ENCODE measurements at places on chromosomes 16 and 17.

DNA sequence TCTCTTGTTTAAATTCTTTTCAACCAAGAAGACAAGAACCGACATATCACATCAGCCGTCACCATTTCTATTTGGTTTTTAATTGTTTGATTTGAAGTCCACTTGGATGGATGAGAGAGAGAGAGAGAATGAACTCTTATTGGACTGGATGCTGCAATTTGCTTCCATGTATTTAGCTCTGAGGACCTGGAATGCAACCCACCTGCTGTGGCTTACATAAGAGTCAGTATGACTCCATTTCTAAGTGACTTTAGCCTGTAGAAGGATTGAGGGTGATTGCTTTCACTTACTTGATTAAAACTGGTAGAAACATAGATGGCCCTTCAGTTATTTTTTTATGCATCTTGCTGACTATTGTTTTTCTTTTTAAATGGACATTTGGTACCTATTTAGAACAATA, 296.1 kb downstream of the CNTNAP4 start:
- no peak for DNase-seq

DNA sequence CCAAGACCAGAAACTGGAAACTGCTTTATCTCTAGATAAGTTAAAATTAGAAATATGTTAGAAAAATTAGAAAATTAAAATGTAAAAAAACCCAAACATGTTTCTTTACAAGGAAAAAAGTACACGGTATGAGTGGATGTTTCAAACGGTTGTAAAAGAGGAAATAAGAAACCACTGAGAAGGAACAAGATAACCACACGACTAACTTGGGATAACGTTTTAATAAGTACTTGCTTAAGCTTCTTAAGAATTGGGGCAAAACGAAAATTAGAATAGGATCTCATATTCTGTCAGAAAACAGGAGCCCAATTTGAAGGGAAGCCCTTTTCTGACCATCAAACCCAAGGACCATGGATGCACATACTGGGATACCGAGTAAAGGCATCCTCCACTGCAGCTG, 31.0 kb downstream of the MBTPS1 start:
- DNase-seq: no peak

DNA sequence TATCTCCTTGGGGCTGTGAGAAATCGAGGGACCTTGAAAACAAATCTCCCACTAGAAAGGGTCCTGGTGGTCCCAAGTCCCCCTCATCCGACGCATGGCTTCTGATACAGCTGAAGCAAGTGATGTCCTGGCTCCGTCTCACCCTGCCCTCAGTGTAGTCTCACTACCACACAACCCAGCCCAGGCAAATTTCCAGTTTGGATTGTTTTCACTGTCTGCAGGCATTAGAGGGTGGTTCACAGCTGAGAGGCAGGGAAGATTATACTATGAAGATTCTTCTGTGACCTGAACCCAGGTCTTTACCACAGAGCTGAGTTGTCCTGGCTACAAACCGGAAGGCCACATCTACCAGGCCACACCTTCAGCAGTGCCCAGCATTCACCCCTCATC, 17.7 kb downstream of the ZNHIT3 start:
- no peak for DNase-seq

- DNase-seq: no peak
Observed at GRCh38 chr17:62696726-62697490, 69.4 kb downstream of the MRC2 start.

GRCh38 chr17:33642002-33642401, 348.9 kb upstream of the ASIC2 start:
- no peak for DNase-seq

DNA sequence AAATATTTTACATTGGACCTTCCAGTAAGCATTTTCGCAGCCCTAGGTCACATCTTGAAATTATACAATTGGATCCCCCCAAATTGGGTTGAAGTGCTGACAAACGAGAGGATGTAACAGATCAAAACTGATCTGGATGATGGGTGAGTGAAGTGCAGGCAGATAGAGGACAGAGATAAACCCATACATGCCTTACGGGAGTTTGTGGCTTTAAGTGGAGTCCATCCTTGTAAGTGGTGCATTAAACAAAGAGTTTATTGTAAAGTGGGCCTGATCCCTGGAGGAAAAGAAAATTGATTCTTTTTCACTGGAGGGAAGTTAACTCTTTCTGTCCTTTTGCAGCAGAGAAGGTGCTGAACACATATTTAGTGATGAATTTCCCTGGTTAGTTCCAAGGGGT, 39.0 kb upstream of the KCNJ2 start:
- DNase-seq: no peak

GRCh38 chr16:30623536-30624283, 13.5 kb upstream of the ZNF689 start:
- no peak for DNase-seq

GRCh38 chr16:14445937-14446715, 183.9 kb downstream of the PARN start:
- no peak for DNase-seq

- no peak for DNase-seq
Observed at GRCh38 chr16:64253096-64253495, 868.8 kb downstream of the CDH11 start.

- DNase-seq: no peak
Observed at GRCh38 chr16:65672960-65673359, 551.1 kb upstream of the CDH11 start.

GRCh38 chr17:65169691-65170090, 32.5 kb downstream of the RGS9 start:
- DNase-seq: no peak

DNA sequence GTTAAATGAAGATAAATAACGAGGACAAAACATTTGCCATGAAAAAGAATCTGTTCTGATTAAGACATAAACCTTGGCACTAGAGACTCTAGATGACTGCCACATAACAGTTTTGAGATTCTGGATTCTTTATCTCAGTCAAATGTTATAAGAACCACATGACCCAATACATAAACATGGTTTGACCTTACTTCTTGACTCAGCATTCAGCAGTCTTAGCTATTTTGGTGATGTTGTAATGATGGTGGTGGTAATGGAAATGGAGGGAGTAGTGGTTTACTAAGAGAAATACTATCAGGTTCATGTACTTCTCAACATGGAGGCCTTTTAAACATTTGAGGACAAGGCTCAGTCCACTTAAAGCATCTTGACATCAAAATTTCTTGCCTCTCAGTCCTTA, 925.4 kb downstream of the CDH11 start:
- DNase-seq: no peak

DNA sequence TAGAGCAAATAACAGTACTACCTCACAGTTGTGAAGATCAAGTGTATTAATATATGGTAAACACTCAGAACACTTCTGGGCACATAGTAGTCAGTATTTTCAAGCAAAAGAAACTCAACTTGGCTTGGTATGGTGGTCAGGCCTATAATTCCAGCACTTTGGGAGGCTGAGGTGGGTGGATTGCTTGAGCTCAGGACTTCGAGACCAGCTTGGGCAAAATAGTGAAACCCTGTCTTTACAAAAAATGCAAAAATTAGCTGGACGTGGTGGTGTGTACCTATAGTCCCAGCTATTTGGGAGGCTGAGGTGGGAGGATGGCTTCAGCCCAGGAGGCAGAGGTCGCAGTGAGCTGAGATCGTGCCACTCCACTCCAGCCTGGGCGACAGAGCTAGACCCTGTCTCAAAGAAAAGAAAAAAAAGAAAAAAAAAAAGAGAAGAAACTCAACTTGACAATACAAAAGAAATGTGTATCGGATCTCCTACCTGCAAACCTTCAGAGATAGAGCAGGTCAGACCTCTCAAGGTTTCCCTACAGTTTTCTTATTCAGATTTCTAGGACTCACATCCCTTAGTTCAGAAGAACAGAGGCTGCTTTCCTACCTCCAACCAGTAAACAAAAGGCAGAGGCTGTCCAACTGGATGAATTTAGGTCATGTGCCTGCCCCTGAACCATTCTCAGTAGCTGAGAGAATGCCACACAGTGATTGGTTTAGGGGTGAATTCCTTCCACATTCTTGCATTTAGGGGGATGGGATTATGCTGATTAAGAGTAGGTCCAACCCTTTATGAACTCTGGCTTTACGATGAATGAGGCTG, 1.7 kb upstream of the KPNA2 start:
- DNase-seq: no peak

DNA sequence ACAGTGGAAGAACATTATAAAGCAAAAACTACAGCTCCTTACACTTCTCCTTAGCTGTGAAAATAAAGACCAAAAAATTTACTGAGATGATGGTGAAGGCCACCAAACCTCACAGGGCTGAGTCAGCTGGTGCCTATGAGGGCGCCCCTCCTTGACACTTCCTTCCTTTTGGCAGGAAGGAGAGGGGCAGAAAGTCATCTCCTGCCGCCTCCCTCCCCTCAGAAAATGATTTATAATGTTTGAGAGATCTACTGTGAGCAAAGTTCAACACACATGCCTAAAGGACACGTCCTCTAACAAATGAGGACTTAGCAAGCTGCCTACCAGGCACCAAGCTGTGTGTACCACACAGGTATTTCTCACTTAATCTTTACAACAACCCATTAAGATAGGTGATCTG, 245.7 kb downstream of the PRKCA start:
- peak; percentile 15 for DNase-seq

GRCh38 chr16:11118479-11118878, 137.5 kb downstream of the SOCS1 start:
- DNase-seq: no peak

DNA sequence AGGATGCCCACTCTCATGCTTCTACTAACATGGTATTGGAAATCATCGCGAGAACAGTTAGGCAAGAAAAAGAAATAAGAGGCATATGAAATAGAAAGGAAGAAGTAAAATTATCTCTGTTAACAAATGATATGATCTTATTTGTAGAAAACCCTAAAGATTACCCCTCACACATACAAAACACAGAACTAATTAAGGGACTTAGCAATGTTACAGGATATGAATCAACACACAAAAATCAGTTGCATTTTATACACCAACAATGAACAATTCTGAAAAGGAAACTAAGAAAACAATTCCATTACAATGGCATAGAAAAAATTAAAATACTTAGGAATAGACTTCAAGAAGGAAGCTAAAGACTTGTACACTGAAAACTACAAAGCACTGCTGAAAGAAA, 2.7 kb upstream of the CAPNS2 start:
- no peak for DNase-seq

DNA sequence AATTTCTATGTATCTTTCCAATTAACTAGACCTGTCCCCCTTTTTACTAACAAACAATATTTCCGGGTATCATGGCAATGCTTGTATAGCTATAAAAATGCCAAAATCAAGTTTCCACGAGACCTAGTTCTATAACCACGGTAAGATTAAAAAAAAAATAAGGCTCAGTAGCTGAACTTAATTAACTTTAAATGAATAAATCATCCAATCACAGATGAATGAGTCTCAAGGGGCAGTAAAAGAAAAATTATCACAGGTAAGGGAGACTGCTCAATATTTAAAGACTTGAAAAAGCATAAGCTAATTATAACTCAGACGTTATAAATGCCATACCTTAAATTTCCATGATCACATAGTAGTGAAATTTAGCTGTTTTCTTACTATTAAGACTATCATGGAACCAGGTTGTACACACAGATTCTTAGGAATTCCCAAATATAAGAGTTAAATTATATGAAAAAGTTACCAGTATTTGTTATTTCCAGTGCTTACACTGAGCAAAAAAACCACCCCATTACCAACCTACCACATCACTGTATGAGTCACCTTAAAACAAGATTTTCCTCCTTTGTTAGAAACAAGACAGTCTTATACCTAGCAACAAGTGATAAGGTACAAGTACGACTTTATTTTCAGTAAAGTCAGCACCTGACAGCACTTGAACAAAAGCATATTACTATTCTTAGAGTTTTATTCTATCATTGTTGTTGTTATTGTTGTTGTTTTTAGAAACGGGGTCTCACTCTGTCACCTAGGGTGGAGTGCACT, 20.6 kb downstream of the SSH2 start:
- no peak for DNase-seq

DNA sequence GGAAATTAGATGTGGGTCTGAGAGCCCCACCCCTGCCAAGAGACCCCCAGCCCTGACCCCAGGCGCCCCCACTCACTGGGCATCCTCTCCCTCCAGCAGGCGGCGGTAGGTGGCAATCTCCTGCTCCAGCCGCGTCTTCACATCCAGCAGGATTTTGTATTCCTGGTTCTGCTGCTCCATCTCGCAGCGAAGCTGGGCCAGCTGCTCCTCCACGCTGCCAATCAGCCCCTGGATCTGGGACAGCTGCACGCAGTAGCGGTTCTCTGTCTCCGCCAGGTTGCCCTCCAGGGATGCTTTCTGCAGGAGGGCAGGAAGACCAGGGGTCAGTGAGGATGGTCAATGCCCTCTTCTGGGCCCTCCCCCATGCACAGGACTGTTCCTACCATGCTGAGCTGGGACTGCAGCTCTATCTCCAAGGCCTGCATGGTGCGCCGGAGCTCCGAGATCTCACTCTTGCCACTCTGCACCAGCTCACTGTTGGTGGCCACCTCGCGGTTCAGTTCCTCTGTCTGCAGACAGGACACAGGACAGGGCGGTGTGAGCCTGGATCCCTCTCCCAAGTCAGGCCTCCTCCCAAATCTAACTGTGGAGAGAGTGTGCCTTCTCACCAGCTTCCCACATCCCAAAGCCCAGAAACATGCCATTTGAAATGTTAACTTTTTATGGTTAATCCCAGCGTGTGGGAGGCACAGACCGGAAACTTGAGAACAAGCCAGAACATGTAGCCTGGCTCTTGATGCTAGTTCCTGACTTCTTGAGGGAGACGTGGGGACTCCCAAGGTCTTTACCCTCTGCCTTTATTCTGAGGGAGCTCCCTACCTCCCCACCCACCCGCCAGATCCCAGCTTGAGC, 3.6 kb downstream of the KRT17 start:
- DNase-seq: no peak

- no peak for DNase-seq
Observed at GRCh38 chr17:40486522-40487370, 14.7 kb downstream of the TNS4 start.

DNA sequence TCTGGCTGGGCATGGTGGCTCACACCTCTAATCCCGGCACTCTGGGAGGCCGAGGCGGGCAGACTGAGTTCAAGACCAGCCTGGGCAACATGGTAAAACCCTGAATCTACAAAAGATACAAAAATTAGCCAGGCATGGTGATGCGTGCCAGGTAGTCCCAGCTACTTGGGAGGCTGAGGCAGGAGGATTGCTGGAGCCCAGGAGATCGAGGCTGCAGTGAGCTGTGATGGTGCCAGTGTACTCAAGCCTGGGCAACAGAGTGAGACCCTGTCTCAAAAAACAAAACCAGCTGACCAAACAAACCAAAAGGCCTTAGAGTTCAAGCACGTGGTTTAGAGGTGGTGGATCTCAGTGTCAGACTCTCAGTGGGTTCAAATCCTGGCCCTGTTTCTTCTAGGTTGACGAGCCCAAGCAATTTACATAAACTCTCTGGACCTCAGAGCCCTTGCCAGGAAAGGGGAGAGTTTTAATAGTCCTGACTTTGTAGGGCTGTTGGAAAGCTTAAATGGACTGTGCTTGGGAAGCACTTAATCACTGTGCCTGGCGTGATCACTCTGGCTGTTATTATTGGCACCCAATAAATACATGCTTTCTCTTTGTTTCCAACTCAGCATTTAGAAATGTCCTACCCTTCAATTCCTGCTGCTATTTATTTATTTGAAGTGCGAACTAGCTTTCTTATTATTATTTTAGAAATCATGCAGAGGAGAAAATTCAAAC, 44.7 kb downstream of the ABCC1 start:
- no peak for DNase-seq

- no peak for DNase-seq
Observed at GRCh38 chr16:67460168-67460567, 20.8 kb downstream of the ATP6V0D1 start.

Data from stimulated activated CD8-positive, alpha-beta memory T cell treated with anti-CD3 and anti-CD28 coated beads, Interleukin-2, amount 100 ng/mL, for 1 hour (primary cell).